ENCODE measurements at places on chromosomes 3 and 15.

DNA sequence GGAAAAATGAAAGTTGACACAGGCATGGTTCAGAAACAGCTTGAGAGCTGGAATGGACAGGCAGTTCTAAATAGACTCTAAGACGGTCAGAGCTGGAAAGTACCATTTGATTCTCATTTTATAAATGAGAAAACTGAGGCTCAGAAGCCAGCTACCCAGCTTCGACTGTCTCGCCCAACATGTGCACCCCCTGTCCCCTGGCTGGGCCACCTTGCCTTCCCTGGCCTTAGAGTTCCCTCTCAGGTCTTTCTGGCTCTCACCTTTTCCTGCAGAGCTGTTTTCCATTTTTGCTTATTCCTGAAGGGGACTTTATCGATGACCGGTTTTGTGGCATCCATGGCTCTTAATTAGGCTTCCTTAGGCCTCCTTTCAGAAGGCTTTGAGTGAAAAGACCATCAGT lies 17.3 kb upstream of the DOCK3 start:
- no peak for DNase-seq

- no peak for DNase-seq
These were observed 71.6 kb downstream of the CHD2 start for GRCh38 chr15:92971713-92972112.

DNA sequence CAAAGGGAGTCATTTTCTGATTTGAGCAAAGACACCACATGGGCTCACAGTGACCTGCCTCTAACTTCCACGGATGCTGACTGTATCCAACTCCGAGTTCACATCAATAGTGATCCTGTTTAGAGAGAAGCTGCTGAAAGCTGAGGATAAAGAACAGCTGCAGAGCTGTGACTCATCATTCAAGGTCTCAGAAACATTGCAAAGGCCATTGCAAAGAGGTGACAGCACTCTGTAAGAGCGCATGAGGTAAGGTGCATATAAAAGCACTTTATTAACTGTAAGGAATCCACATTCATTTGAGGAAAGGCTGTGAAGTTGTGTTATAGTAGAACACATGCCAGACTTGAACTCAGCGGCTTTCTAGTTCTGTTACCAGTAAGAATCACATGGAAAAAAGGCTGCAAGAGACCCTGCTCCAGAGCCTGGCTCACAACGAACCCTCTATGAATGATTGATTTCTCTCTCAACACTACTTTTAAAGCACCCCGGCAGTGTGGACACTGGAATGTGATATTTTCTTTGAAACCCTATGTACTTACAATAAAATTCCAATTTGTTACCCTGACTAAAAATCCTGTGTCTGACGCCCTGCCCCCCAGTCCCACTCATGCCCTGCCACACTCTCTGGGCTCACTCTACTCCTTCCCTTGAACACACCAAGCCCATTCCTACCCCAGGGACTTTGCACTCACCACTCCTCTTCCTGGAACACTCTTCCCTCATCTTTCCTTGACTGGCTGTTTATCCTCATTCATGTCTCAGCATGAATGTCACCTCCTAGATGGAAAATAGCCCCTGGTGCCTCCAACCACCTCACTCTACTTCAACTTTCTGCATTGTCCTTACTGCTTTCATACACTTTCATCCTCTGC lies 111.2 kb downstream of the LSM3 start:
- no peak for DNase-seq

GRCh38 chr3:67104388-67104787 lies 106.3 kb downstream of the KBTBD8 start:
- DNase-seq = no peak

GRCh38 chr3:12451481-12451880 lies 32.8 kb upstream of the TSEN2 start:
- no peak for DNase-seq

GRCh38 chr3:4722103-4722502 lies 229.0 kb downstream of the ITPR1 start:
- peak; percentile 49 for DNase-seq

GRCh38 chr3:14902719-14903118 lies 44.7 kb upstream of the NR2C2 start:
- no peak for DNase-seq

- no peak for DNase-seq
These were observed 28.2 kb upstream of the TRIM59 start for GRCh38 chr3:160477750-160478149.

- no peak for DNase-seq
These were observed 2.2 kb downstream of the ZBED2 start for GRCh38 chr3:111592936-111593335.

- DNase-seq = no peak
These were observed 63.2 kb upstream of the LPP start for GRCh38 chr3:188090620-188091309.

- DNase-seq = peak; percentile 8
These were observed 30.9 kb downstream of the PRKCD start for GRCh38 chr3:53191836-53192480.

GRCh38 chr3:37653466-37653865 lies 208.2 kb upstream of the CTDSPL start:
- no peak for DNase-seq

DNA sequence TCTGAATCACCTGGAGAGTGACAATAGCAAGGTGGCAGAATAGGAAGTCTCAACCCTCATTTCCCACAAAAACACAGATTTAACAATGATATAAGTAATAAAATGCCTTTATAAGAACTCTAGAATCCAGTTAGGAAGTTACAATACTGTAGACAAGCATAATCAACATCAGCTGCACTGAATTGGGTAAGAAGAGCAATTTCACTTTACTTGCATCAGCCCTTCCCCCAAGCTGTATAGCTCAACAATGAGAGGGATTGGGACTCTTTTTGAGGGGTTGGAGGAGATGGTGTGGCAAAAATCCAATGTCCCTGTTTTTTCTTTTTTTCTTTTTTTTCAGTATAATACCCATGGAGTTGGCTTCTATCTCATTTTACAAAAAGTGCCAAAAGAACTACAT lies 63.1 kb downstream of the SERP1 start:
- no peak for DNase-seq

DNA sequence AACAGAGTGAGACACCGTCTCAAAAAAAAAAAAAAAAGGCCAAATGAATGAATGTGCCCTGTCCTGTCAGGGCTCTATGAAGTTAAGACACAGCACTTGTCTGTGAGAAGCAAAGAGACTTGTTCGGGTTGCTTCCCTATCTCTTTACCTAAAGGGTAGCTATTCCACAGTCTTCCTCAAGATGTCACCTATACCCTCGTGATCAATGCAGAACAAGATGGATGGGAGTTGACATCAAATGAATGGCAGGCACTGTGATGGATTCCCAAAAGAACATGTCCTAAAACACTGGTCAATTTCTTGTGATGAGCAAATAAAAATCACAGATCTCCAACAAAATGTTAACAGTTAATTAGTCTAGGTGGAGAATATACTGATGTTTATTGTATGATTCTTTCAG lies 9.5 kb downstream of the TADA3 start:
- DNase-seq = no peak

GRCh38 chr3:52851348-52851747 lies 16.5 kb upstream of the MUSTN1 start:
- DNase-seq = peak; percentile 78

- no peak for DNase-seq
These were observed 66.3 kb upstream of the ACAD9 start for GRCh38 chr3:128813097-128813496.

DNA sequence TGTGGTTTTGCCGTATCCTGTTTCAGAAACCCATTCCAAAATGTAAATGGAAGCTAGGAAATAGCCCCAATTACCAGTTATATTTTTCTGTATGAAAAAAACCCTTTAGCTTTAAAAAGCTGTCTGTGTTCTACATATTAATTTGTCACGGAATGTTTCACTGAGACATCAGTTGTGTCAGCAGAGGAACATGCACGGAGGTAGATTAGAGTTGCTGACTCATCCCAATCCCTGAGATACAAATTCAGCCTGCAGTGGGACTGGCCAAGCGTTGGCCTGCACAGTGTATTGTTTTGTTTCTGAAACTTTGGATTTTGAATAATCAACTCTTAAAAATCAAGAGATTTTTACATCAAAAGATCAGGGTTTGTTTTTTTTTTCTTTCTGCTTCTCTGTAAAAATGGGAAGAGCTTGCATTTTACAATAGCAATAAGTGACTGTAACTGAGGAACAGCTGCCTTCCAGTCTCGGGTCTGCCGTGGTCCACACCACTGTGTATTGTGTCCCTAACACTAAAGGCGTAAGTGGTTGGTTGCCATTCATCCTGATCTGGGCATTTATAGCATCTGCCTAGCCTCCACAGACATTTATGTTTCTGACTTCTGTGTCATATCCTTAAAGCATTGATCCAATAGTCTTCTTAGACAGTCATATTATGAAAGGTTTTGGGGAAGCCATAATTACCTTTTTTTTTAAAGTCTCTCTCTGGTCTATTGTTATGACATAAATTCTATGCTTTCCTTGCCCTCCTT lies 218.1 kb downstream of the ADAMTSL3 start:
- no peak for DNase-seq

DNA sequence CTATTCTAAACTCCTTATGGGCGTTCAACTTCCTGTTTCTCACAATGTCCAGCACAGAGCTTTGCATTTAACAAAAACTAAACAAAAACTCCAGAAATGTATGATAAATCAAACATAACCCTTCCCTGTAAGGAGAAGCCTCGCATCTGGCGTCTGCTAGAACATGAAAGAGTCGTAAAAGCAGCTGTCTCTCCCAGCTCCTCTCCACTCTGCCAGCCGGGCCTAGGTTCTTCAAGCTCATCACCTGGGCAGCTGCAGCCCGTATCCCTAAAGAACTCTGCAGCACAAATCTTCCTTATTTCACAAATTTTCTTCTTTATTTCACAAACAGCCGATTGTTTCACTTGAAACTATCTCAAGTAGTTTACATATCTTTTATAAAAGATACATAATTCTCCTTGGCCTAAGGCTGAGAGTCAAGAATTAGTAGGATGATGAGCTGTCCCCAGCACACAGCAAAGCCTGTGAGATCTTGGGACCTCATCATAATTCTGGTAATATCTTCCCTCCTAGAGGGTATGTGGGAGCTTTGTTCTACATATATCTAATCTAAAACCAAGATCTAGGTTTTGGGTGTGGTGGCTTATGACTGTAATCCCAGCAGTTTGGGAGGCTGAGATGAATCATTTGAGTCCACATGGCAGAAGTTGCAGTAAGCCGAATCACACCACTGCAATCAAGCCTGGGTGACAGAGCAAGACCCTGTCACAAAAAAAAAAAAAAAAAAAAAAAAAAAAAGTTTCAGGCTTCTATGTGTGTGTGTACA lies 35.3 kb downstream of the ANXA2 start:
- no peak for DNase-seq

DNA sequence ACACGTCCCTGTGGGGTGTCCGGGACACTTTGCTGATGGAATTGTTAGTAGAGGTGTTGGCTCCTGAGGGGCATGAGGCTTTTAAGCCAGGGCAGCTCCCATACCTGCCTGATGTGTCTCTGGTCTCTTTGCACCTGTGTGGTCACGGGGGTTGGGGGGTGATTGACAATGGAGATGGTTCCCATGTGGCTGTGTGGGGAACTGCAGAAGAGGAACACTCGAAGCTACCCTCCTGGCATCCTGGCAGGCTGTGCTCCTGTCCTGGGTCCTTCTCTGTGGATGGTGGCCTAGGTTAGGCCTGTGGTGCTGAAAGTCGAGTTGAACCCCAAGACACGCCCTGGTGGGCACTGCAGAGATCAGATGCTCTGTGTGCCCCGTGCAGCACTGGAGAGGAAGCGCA lies 73.4 kb downstream of the HMCES start:
- no peak for DNase-seq

- DNase-seq = no peak
These were observed 228.3 kb downstream of the MECOM start for GRCh38 chr3:169435193-169435592.

DNA sequence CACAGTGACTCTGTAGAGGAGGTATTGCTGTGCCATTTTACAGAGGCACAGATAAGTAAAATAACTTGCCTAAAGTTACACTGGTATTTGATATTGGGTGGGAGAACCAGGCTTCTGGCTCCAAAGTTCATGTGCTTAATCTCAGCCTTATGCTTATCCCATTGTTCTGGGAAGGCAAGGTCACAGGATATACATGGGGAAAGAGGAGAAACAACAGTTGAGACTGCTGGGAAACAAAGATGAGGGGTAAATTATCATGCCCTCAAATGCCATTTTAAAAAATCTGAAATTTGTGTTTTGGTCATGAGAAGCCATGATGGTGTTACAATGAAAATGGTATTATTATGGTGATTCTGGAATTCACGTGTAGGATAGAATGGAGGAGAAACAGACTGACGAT lies 54.4 kb downstream of the EOMES start:
- DNase-seq = no peak

GRCh38 chr3:49349348-49350114 lies 8.6 kb downstream of the GPX1 start:
- no peak for DNase-seq

- no peak for DNase-seq
These were observed 64.4 kb downstream of the PRKAR2A start for GRCh38 chr3:48783304-48783703.

- no peak for DNase-seq
These were observed 133.6 kb downstream of the PLD1 start for GRCh38 chr3:171676601-171677175.

DNA sequence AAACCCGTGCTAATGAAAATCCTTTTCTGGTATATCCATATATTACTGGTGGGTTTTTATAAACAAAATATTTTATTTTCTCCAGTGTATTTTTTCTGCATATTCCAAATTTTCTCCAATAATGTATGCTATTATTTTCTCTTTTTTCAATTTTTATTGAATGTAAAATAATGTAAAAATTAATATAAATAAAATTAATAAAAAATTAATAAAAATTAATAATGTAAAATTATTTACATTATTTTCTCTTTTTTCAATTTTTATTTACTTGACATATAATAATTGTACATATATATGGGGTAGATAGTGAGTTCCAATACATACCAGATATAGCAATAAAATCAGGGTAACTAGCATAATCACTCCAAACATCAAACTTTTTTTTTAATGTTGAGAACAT lies 56.4 kb downstream of the OXSM start:
- DNase-seq = no peak

GRCh38 chr3:52216585-52217408 lies 8.6 kb downstream of the TLR9 start:
- no peak for DNase-seq

DNA sequence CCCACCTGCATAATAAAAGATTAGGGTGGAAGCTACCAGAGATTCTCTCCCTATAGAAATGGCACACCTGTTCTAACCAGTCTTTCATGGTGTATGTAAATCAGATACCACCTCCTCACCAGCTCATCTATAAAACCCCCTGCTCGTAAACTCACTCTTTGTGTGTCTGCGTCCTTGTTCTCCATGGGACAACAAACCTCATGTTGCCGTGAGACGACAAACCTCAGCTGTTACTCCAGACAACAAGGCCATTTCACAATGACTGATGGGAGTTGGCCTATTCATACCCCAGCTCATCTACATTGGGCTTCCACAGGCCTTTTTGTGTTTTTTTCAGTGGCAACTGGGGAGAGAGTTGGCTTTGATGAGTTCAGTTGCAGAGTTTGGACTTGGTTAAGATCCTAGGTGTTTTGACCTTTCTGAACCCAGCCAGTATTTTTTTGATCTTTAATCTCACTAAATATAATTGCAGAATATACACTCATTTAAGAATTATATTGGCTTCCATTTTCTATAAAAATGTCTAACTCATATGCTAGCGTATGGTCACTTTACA lies 96.6 kb upstream of the LRIG1 start:
- no peak for DNase-seq

GRCh38 chr3:188798556-188799145 lies 373.1 kb upstream of the TPRG1 start:
- no peak for DNase-seq

GRCh38 chr15:89129123-89129815 lies 41.0 kb downstream of the ABHD2 start:
- peak; percentile 65 for DNase-seq
